ENCODE measurements at places on chromosomes 7 and 10.

GRCh38 chr10:29555091-29555745 is 79.6 kb downstream of the SVIL start:
- DNase-seq, result no peak

GRCh38 chr7:126702242-126703016 is 550.3 kb downstream of the GRM8 start:
- no peak for DNase-seq

DNA sequence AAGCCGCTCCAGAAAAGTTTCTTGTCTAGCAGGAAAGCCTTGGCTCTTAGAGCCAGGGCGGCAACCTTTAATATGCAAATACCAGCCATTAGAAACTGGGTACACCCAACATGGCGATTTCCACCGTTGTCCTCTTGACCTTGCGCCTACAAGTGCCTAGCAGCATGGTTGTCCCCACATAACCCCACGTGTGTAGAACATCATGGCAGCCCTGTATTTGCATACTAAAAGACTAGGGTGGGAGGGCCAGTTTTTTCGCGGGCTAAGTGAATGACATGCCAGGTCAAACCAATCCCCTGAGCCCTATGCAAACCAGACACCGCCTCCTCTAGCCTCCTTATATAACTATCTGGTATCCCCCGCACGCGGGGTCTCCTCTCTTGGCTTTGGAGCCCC is 58.4 kb upstream of the FZD8 start:
- DNase-seq, result no peak

DNA sequence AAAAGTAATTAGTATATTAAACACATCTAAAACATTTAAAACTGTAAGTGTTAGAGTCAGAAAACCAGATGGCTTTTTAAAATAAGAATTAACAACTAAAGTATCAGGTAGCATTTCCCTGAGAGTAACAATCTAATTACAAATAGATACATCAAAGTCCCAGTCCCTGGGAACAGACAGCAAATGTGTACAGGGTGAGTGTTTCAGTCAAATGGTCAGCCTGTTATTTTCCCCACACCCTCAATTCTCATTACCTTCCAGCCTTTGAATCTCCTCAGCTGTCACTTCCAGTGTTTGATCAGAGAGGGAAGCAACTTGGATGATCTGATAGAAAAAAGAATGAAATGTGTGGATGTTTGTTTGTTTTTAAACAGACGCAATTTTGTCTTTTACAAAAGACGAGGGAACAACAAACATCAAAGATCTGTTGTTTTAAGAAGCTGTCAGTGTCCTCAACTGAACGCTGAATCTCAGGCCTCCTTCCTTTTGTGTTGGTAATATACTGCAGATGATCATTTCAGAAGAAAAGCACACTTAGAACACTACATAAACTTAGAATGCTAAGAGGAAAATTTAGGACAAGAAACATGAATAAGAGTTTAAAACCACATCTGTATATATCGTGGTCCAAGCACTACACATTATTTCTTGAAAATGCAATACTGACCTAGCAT is 29.8 kb downstream of the CEP41 start:
- no peak for DNase-seq

- no peak for DNase-seq
These were observed 28.2 kb downstream of the C10orf67 start for GRCh38 chr10:23316406-23316805.

Measured in GOT3 (cell line).